Mesothelial cell of epicardium (in vitro differentiated cells): ENCODE measurements at places on chromosomes 11 and 22.

- H3K4me1 ChIP-seq = peaks cover 7% of the 10 kb centered on the region
- no peak overlapping the region for H3K4me3 ChIP-seq
- DNase-seq = no peak
- H3K36me3 ChIP-seq = peaks cover 10% of the 10 kb centered on the region
- H3K27me3 ChIP-seq = no peaks in the 10 kb centered on the region
Observed at GRCh38 chr22:46972256-46972655, 209.8 kb downstream of the TBC1D22A start.

DNA sequence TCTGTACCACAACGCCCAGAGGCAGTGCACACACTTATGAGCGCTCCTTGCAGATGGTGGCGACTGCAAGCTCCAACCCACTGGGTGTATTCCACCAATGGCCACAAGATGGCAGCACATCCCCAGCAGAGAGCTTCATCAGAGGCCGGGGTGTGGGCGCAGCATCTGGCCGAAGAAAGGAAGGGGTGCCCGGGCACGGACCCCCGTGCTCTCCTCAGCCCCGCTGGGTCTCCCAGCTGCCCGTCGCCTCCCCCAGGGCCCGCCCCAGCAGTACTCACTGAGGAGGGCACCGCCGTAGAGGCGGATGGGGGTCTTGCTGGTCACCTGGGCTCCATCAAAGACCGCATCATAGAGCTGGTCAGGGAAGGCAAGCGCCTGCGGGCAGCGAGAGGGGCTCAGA lies 14.2 kb downstream of the TP53I11 start:
- H3K27me3 ChIP-seq = no peaks in the 10 kb centered on the region
- H3K36me3 ChIP-seq = peaks cover 5% of the 10 kb centered on the region
- H3K4me3 ChIP-seq = no peak overlapping the region
- DNase-seq = no peak

- H3K4me1 ChIP-seq = peaks cover 37% of the 10 kb centered on the region
- DNase-seq = no peak
- H3K4me3 ChIP-seq = peak overlapping the region; percentile 38
- H3K27ac ChIP-seq = peak overlapping the region; percentile 87
- H3K27me3 ChIP-seq = no peaks in the 10 kb centered on the region
- H3K36me3 ChIP-seq = no peaks in the 10 kb centered on the region
Observed at GRCh38 chr11:75474878-75475766, 42.1 kb upstream of the KLHL35 start.

DNA sequence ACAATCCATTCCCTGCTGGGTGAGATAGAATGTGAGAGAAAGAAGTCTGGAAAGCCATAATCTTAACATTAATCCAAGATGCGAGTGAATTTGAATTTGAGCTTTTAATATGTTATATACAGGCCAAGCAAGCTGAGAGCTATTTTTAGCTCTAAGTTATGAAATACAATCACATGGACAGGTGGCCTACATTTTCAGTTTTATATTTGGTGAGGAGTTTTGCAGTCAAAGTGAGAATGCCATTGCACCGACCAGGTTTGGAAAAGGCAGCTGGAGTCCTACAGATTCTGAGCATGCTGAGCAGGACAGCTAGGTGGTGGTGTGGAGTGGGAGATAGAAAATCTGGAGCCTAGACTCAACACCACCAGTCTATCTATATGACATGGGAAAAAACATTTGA lies 12.0 kb downstream of the OR5B21 start:
- H3K4me3 ChIP-seq = no peak overlapping the region
- no peaks in the 10 kb centered on the region for H3K36me3 ChIP-seq
- no peak for DNase-seq
- no peaks in the 10 kb centered on the region for H3K4me1 ChIP-seq

- no peak overlapping the region for H3K27ac ChIP-seq
- no peak for DNase-seq
- H3K27me3 ChIP-seq = no peaks in the 10 kb centered on the region
- peaks cover 3% of the 10 kb centered on the region for H3K4me1 ChIP-seq
Observed at GRCh38 chr11:65931773-65932557, 12.7 kb downstream of the DRAP1 start.

GRCh38 chr11:67289651-67290479 lies 762 bp downstream of the ANKRD13D start:
- DNase-seq = no peak
- H3K27me3 ChIP-seq = no peaks in the 10 kb centered on the region
- H3K27ac ChIP-seq = peak overlapping the region; percentile 93
- peaks cover 14% of the 10 kb centered on the region for H3K36me3 ChIP-seq
- peaks cover 25% of the 10 kb centered on the region for H3K4me1 ChIP-seq
- H3K4me3 ChIP-seq = peak overlapping the region; percentile 88

DNA sequence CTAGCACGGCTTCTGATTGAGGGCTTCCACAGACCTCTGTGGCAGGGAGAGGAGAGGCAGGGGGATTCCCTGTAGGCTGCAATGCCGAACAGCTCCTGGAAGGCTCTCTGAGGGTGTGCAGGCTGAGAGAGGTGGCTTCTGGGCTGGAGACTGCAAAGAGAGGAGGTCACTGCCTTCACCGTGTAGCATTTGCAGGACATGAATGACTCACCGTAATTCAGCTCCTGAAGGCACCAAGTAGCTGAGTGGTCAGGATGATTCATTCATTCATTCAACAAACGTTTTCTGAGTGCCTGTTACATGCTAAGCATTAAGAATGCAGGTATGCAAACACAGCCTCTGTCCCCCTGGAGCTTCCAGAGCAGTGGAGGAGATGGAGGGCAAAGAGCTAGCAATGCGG lies 18.0 kb upstream of the EIF3D start:
- H3K4me1 ChIP-seq = peaks cover 5% of the 10 kb centered on the region
- no peak overlapping the region for H3K4me3 ChIP-seq
- DNase-seq = no peak
- H3K27ac ChIP-seq = no peak overlapping the region
- no peaks in the 10 kb centered on the region for H3K36me3 ChIP-seq

DNA sequence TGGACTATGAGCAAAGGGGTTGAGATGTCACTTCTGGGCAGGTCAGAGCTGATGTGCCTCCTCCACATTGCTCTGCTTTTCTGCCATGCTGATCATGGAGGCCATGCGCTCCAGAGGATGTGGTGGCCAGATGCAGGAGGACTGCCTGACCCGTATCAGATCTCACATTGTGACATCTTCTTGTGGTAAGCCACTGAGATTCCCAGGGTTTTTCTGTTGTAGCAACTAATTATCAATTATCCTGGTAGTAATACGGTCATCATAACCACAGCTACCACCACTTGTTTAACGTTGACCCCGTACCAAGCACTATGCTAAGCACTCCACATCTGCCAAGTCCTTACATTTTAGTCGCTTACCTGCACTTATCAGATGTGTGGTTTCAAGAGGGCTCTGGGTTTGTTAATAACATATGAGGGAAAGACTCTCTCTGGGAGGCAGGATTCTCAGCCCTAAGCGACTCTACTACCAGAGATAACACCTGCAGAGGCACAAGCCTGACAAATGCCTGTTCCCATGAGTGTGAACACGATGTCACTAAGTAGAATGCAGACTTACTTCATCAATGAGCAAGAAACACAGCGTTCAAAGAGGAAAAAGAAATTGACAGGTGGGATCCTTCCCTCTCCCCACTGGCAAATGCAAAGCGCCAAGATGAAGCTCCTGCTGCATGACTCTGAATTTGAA lies 63.6 kb upstream of the TIMP3 start:
- H3K36me3 ChIP-seq = no peaks in the 10 kb centered on the region
- H3K27ac ChIP-seq = no peak overlapping the region
- H3K4me1 ChIP-seq = peaks cover 24% of the 10 kb centered on the region
- no peak for DNase-seq

DNA sequence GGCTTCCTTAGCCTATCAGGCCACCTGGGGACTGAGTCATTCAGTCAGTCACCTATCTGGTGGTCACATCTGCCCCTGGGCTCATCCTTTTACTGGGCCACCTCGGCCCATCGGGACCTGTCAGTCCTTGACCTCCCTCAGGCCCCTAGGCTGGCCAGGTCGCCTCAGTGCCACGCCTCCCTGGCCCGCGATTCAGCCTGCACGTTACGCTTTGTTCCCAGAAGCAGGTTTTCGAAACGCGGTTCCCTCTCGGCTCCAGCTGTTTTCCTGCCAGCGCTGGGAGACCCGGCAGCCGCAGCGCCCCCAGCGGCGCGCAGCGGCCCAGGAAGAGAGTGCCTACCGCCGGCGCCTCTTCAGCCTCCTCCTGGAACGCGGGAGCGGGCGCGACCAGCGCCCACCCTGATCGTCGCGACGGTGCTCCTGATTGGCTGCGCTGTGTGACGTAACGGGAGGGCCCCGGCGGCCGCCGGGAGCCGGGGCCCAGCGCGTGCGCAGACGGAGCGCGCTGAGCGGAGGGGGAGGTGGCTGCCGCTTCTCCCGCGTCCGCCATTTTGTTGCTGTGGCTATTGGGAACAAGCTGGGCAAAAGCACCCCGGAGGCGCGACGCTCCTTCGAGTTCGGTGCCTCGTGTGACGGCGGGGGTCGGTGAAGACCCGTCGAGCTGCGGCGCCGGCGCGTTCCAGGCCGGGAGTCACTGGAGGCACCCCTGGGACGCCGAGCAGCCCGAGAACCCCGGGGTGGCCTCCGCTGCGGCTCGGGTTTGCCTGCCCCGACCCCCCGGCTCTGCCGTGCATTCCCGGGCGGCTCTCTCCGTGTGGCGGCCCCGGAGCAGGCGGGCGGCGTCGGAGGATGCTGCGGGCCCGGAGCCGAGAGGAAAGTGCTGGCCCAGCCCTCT lies at the start of gene CRKL:
CRKL (plus strand) TSS at position 492 of the 895 bp plus-strand sequence. CDS start 528 bp downstream, outside the sequence.
- peak within 1 kb of the TSS; percentile 98 for H3K4me3 ChIP-seq
- peak within 1 kb of the TSS; percentile 96 for H3K27ac ChIP-seq

DNA sequence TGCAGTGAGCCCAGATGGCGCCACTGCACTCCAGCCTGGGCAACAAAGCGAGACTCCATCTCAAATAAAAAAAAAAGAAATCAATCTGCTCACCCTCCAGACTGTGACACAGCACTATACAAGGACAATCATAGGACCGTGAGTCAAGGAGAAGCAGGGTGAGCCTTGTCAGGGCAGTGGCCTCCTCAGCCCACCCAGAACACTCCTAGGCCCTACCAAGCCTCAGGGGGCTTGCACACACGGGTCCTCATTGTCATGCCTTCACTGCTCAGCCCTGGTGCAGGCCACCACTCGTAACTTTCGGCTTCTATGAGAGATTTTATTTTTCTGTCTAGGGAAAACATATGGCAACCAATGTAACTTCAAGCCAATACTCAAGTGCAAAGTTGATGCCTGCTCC lies 35.8 kb downstream of the DGCR2 start:
- H3K36me3 ChIP-seq = peaks cover 20% of the 10 kb centered on the region
- H3K27me3 ChIP-seq = no peaks in the 10 kb centered on the region
- no peaks in the 10 kb centered on the region for H3K4me1 ChIP-seq
- H3K4me3 ChIP-seq = no peak overlapping the region
- DNase-seq = no peak
- H3K27ac ChIP-seq = no peak overlapping the region

DNA sequence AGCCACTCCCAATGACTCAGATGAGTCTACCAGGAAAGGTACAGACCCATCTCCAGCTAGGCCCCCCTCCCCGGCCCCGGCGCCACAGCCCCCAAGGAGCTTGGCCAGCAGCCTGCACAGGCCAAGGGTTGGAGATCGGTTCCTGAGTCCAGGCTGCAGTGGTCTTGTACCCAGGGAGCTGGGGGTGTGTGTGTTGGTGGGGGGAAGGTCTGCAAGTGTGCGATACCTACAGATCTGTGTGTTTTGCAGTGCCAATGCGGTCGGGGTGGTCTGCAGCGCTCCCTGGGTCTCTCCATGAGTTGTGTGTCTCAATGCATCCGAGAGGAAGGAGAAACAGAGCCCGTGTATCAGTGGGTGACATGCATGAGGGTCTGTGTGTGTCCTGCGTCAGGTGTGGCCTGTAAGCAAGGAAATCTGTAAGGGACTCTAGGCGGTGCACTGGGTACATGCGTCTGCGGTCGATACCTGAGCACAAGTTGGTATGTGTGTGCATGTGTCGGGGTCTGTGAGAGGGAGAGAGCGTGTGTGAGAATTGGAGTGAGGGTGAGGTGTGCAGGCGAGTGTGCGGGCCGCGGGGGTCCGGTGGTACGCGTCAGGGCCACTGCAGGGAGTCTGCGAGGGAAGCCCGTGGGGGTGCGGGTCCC lies 645 bp downstream of the CDC42BPG start:
- no peaks in the 10 kb centered on the region for H3K36me3 ChIP-seq
- peak overlapping the region; percentile 100 for H3K27ac ChIP-seq
- DNase-seq = no peak

GRCh38 chr11:122362381-122362780 lies 246.4 kb upstream of the BLID start:
- no peaks in the 10 kb centered on the region for H3K27me3 ChIP-seq
- no peak overlapping the region for H3K4me3 ChIP-seq
- no peak overlapping the region for H3K27ac ChIP-seq
- peaks cover 39% of the 10 kb centered on the region for H3K4me1 ChIP-seq
- no peak for DNase-seq

DNA sequence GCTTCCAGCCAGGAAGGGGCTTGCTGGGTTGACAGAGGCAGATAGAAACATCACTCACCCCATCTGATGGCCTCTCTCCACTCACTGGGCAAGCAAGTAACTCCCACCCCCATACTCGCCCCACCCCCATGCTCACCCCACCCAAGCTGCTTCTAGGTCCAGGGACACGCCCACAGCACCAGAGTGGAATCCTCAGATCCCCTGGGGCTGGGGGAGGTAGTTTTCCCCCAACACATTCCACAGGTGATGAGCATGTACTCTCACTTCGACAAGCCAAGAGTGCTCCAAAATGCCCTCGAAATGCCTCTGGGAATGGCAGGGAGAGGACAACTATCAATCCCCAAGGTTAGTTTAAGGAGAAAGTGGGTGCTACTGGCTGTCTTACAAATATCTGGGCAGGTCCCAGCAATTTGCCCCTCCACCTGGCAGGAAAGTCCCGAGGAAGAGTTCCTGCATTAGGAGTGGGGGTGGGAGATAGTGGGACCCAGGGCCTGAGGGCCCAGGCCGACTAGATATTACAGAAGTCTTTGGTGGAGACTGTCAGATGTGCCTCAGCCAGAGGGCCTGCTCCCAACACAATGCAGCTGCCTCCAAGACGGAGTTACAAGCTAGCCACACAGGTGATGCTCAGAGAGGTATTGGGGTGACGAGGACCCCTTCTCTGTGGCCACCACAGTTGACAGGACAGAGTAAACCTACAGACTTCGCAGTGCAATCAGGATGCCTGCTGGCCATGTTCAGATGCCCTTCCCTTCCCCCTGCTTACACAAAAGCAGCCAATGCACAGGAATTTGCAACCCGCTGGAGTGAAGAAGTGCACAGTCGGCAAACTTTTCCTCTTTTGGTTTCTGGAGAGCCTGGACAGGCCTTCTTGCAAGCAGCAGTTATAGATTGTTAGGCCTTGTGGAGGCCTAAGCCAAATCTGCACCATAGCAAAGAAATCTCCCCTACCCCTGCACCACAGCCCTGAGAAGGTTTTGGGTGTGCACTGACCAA lies 2.9 kb upstream of the LMO1 start:
- no peak overlapping the region for H3K27ac ChIP-seq

- H3K36me3 ChIP-seq = peaks cover 22% of the 10 kb centered on the region
- H3K27me3 ChIP-seq = peaks cover 6% of the 10 kb centered on the region
- no peak for DNase-seq
- peaks cover 4% of the 10 kb centered on the region for H3K4me1 ChIP-seq
- H3K27ac ChIP-seq = no peak overlapping the region
Observed at GRCh38 chr22:20425566-20426258, 11.9 kb downstream of the SCARF2 start.

- peaks cover 2% of the 10 kb centered on the region for H3K27me3 ChIP-seq
- H3K27ac ChIP-seq = no peak overlapping the region
- no peak for DNase-seq
- H3K4me1 ChIP-seq = no peaks in the 10 kb centered on the region
- no peaks in the 10 kb centered on the region for H3K36me3 ChIP-seq
- H3K4me3 ChIP-seq = no peak overlapping the region
Observed at GRCh38 chr11:116136987-116137674, 632.9 kb upstream of the CADM1 start.

GRCh38 chr22:30922151-30922611 lies 46.4 kb downstream of the MORC2 start:
- DNase-seq = no peak
- no peaks in the 10 kb centered on the region for H3K4me1 ChIP-seq
- no peak overlapping the region for H3K4me3 ChIP-seq
- peaks cover 11% of the 10 kb centered on the region for H3K36me3 ChIP-seq
